ENCODE measurements at places on chromosomes 5 and 9.
A peak's percentile ranks its signal among the peaks of the same experiment; 100 is the strongest.

- no peak for DNase-seq
These were observed 254.4 kb upstream of the CDH10 start for GRCh38 chr5:24899180-24899579.

DNA sequence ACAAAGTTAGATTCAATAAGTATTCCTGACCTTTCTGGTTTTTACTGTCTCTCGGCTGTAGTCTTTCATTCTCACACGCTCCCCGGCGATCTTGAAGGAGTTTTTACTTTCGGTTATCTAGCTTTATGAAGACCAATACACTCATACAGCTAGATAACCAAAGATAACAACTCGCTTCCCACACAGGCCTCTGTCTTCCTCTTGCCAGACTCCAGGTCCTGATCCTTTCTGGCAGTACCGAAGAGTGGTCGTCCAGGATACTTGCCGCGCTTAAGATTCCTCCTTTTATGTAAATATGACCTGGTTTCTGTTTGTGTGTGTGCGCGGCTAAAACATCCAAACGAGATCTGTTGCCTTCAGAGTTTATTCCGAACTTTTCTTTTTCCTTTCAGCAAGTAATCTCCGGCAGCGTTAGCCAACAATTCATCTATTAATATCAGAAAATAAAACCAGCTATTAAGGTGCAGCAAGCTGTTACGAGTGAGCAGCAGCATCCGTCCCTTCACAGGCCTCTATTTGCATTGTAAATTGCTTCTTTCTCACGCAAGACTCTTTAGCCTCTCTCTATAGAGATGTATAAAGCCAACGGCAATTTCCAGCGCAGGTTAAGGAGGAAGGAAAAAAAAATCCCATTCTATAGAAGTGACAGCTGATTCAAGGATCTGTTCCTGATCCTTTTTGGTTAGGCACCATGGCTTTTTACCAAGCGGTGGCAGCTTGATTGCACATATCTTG, 216.1 kb downstream of the MEF2C start:
- peak; percentile 23 for DNase-seq

DNA sequence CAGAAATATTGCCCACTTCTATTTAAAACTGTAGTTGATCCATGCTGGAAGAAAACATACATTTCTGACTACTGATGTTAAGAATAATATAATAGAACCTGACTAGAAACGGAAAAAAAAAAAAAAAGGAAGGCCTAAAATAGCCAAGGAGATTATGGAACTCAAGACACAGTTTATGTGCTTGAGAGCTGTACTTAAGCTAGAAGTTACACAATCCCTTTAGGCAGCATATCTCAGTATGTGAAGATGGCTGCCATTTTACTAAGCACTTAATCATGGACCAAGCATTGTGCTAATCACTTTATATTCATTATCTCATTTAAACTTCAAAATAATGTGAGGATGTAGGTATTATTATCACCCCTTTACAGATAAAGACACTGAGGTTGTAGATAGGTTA, 73.0 kb upstream of the NR4A3 start:
- DNase-seq = no peak

DNA sequence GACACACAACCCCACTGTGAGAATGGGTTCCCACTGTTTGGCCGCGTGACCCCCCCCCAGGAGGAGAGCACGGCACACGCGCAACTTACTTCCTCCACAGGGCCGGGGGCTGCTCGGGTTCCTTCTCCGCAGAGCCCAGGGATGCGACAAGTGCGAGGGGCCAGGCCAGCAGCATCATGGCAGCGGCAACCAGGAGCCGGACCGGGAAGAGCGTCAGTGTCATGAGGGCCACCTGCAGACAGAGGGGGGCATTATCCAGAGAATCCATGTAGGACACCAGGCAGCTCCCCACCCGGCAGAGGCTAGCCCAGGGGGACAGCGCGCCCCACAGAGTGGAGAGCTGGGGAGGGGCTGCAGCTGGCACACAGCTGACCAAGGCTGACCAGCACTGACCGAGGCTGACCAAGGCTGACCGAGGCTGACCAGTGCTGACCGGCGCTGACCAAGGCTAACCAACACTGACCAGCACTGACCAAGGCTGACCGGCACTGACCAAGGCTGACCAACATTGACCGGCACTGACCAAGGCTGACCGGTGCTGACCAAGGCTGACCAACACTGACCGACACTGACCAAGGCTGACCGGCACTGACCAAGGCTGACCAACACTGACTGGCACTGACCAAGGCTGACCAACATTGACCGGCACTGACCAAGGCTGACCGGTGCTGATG, 22.3 kb downstream of the LPCAT1 start:
- no peak for DNase-seq

GRCh38 chr5:106171708-106172107, 1499.0 kb downstream of the EFNA5 start:
- DNase-seq = no peak

DNA sequence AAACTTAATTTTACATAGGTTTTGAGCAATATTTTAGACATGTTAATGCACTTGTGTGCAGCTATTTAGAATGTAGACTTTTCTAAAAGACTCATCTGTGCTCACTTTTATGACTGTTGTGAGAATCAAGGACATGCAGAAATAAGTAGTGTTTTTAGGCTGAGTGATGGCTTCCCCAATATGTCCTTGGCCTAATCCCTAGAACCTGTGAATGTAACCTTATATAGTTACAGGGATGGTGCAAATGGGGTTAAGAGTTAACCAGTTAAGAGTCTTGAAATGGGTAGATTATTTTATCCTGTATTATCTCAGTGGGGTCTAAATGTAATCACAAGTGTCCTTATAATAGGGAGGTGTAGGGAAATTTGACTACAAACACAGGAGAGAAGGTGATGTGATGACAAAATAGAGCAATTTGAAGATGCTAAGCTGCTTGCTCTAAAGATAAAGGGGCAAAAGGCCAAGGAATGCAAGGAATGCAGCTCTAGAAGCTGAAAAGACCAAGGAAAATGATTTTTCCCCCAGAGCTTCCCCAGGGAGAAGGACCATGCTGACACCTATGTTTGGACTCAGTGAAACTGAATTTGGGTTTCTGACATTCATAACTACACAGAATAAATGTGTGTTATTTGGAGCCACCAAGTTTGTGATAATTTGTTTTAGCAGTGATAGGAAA, 298.0 kb upstream of the PAPPA start:
- peak; percentile 61 for DNase-seq

GRCh38 chr9:126548312-126548711, 65.4 kb upstream of the LMX1B start:
- DNase-seq = no peak

DNA sequence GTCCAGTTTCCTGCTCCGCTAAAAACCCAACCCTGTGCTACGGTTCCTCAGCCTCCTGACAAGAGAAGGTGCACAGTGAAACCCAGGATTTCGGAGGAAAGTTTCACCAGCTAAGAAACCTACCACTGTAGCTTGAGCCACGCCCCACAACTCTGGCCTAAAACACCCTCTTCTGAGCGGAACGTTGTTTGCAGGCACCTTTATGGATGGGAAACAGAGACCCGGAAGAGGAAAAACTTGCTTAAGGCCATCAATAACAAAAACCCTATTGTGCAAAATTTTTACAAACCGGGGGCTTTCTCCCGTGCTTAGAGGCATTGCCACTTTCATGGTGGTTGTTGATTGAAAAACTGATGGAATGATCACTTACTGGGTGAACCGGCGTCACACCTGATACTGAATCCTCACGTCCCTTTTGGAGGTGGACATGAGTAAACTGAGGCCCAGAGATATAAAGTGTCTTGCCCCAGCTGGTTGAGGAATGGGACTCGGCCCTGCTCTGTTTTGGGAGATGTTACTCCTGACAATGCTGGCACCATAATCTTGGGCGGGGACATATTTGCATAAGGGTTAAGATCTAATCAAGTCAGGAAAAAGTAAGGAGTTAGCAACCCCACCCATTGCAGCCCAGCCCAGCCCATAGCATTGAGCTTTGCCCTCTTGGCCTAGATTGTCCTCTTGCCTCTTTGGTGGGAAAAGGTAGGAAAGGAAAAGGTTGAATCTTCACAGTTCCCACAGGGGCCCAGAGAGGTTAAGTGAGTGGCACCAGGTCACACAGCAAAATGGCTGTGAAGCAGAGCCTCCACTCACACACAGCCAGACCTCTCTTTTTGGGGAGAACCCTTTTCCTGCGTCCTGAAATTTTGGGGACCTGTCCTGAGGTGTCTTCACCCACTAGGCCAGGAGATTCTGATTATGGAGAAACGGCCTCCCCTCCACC, 23.2 kb upstream of the PTGS1 start:
- peak; percentile 45 for DNase-seq

DNA sequence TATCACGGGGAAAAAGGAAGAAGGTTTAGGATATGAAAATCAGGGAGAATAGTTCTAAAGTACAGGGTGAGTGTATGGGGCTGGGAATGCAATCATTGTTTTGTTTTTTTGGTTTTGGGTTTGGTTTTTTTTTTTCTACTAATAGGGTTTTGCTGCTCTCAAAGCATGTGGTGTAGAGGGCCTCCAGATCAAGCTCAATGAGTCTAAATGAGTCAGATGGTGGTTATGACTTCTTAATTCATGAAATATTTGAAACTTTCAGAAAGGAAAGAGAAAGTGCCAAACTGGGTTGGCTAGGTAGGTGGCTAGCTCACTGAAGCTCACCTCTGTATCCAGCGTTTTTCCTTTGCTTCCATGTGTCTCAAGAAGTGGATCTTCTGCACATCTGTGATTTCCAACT, 10.7 kb downstream of the OR1L8 start:
- peak; percentile 15 for DNase-seq

DNA sequence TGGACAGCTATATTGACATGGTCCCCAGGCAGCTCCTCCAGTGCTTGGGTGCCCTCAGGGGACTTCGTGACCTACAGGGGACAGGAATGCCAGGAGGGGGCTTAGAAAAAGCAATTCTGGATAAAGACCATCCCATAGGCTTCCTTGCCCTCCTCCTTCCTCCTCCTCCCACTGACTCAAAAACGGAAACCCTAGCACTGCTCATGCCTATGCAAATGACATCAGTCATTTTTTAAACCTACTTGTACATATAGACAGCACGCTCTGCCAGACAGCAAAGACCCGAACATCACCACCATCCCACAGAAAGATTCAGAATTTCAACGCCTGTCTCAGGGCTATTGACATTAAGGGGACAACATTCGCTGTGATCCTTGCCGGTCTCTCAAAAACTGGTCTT, 11.0 kb downstream of the IGFBPL1 start:
- no peak for DNase-seq

GRCh38 chr5:131783874-131784273, 12.9 kb downstream of the FNIP1 start:
- DNase-seq = no peak

- DNase-seq = no peak
These were observed 39.3 kb downstream of the SECISBP2 start for GRCh38 chr9:89357331-89358197.

- no peak for DNase-seq
These were observed 108.4 kb upstream of the FGF10 start for GRCh38 chr5:44497606-44498005.

- DNase-seq = no peak
These were observed 997.7 kb downstream of the PTPRD start for GRCh38 chr9:9615086-9615485.

DNA sequence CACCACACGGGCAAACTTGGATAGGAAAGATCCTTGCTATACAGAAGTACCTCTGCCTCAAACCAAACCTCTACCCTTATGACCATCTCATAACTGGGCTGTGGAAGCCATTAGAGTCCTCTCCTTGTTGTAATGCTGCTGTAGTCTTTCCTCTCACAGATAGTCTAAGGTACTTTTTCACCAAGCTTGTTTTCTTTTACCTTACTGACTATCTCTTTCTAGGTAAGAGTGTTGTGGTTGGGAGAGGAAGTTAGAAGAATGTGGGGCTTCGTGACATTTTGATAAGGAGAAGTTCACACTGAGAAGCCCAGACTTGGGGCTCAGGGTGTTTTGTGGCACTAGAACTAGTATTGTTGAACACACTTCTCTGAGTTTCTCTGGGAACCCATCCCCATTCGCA, 8.9 kb downstream of the CFAP95 start:
- DNase-seq = no peak

DNA sequence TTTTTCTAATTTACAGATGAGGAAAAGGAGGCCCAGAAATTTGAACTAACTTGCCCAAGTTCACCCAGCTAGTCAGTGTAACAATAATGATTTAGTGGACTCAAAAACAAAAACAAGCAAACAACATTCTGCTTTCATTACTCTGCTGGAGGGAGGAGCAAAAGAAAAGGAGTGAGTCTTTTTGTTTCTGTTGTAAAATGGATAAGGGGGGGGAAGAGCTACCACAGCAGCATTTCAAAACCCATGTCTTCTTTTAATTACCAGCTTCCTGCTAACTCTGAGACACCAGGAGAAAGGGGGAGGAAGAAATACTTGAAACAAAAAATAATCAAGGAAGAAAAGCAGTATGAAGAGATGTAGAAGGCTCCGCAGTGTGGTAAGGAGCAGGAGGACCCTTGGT, 39.2 kb upstream of the EQTN start:
- no peak for DNase-seq

- no peak for DNase-seq
These were observed 207.5 kb downstream of the MELK start for GRCh38 chr9:36780186-36780585.

DNA sequence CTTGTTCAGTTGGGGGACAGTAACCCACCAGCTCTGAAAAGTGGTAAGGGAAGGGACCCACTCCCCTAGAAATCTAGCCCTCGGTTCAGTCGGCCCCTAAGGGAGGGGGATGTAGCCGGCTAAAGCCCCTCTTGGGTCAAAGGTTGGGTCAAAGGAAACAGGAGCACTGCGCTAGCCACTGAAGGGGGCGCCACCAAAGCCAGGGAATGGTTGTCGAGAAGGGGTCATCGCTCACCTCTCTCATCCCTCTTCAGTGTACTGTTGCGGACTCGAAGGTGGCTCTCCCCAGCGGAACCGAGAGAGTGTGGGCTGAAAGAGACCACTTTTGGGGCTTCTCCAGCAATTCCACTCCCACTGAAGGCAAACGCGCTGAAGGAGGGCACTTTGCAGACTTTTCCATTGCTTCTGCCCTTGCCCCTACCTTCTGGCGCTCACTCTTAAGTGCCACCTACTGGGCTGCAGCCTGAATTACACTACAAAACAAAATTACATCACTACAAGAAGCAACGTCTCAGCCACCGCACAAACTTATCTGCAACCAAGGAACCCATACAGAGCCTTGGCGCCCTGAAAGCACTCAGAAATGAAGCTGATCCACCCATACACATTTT, 396.9 kb downstream of the PDE4D start:
- DNase-seq = peak; percentile 32

GRCh38 chr5:55894135-55894534, 43.0 kb downstream of the IL31RA start:
- DNase-seq = no peak

DNA sequence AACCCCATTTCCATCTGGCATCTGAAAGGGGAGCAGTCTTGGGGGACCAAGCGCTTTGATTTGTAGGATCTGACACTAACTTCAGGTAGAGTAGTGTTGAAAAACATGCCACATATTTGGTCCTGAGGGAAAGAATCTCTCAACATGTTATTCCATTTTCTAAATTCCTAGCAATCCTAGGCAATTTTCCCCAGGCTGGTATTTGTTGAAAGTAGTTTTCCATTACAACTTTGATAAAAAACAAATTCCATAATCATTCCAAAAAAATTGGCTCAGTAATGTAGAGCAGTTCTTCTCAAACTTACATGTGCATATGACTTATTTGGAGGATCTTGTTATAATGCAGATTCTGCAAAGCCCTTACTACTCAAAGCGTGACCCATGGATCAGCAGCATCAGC, 477.9 kb downstream of the ACTL7B start:
- DNase-seq = peak; percentile 39

GRCh38 chr9:109806506-109807115, 26.6 kb downstream of the PALM2AKAP2 start:
- DNase-seq = peak; percentile 73

- peak; percentile 11 for DNase-seq
These were observed 43.3 kb upstream of the ZNF622 start for GRCh38 chr5:16508730-16509531.
